ENCODE measurements at places on chromosomes 11 and 22.

GRCh38 chr11:11580012-11580411 lies 41.8 kb downstream of the GALNT18 start:
- no peak for DNase-seq

DNA sequence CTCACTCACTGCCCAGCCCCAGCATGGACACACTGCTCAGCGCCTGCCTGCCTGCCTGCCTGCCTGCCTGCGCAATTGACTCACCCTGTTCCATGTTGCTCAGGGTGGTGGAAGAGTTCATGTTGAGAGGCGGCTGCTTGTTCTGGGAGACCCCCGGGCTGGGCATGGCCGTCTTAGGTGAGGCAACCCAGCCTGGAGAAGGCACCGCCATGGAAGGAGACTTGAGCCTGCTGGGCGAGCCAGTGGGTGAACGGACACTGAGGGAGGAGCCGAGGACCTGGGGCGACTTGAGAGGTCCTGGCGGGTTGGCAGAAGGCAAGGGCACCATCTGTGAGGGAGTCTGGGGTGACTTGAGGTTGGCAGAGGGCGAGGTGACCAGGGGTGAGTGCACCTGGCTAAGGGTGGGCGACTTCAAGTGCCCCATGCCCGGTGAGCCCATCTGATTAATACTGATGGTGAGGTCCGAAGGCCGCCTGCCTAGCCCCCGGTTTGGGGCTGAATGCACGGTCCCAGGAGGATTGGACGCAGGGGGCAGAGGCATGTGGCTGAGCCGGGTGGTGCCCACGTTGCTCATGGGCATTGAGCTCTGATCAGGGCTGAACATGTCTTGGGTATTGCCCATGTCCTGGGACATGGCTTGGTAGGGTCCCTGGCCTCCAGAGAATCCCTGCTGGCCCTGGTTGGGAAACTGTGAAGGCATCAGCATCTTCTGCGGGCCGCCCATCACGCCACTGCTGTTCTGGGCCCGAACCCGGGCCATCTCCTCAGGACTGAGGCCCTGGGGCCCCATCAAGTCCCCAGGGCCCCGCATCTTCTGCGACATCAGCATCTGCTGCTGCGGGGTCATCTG lies 17.1 kb downstream of the CXCR5 start:
- no peak for DNase-seq

DNA sequence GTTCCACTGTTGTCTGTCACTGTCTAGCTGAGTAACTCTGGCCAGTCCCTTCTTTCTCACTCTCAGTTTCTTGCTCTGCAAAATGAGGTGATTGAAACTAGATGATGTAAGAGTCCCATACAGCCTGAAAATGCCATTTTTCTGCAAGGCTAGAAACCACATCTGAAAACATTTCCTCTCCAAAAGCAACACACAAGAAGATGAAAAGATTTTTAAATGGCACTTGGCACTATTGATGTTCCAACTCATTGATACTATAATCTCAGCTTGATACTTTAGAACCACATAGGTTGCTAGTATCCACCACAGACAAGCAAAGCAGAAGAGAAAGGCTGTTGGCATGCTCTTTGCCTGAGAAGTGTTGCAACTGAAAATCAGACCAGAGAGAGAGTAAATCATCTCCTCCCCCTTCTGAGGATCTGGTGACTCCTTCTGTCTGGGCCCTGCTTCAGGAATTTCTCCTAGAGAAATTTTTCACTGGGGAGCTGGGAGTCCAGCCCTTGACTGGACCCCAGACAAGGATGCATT lies 1217.9 kb downstream of the LRRC4C start:
- no peak for DNase-seq

DNA sequence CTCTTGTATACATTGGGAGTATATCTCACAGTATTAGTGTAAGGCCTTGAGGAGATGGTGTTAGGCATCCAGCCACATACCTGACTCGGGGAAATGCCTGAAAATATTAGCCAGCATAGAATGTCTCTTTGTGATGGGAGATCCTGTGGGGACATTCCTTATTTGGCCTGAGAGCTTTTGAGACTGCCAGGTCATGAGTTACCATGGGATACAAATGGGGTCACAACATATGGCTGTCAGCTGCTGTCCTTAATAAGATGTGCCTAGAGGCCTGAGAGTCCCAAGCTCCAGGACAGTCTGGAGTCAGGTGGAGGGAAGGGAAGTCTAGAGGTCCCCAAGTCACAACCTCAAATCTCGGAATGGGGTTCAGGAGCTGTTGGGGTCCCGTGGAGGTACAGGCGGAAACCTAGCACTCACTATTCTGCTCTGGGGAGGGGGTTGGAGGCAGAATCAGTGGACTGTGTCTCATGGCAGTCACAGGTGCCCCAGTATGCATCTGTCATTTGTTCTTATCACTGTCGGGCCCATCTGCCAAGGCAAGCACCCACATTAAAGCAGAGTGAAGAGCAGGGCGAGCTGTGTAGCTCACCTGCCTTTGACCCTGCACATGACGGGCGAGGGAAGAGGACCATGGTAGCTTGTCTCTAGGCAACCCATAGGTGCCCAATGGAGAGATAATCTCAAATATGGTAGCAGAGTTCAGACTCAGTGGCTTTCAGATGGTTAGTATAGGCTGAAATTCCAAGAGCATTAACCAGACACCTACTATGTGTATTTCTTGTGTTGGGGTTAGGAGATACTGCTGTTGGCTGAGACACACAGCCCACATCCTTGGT lies 29.9 kb downstream of the KCNQ1OT1 start:
- no peak for DNase-seq

DNA sequence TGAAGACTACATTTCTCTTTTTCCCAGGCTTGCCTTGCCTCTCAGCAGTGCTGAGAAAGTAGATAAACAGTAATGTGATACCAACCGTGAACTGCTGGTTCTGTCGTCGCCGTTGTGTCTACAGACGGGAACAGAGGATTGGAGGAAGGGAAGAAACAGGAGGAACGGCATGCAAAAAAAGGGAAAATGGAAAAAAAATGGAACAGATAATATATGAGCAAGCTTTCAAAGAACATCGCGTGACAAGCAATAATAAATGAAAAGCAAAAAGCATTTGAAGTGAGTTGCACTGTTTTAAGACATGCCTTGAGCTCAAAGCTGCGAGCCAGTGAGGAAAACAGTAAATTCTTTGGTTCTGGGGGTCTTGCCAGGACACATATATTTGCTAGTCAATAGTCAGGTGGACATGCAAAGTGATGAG lies 305.9 kb downstream of the CADM1 start:
- no peak for DNase-seq

- DNase-seq: no peak
Observed at GRCh38 chr11:46294365-46295309, 17.2 kb downstream of the CREB3L1 start.

DNA sequence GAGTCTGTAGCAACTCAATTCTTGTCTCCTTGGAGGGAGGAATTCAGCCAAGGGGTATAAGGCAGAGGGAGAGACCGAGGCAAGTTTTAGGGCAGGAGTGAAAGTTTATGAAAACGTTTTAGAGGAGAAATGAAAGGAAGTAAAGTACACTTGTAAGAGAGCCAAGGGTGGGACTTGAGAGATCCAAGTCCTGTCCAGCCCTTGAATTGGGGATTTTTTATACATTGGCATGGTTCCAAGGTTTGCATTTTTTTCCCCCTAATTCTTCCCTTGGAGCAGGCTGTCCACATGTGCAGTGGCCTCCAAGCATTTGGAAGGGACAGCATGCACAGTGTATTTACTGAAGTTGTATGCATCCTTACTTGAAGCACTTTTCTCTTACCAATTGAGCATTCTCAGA lies 192.1 kb downstream of the LUZP2 start:
- DNase-seq: no peak

- DNase-seq: no peak
Observed at GRCh38 chr11:105937331-105937730, 84.7 kb downstream of the MSANTD4 start.

DNA sequence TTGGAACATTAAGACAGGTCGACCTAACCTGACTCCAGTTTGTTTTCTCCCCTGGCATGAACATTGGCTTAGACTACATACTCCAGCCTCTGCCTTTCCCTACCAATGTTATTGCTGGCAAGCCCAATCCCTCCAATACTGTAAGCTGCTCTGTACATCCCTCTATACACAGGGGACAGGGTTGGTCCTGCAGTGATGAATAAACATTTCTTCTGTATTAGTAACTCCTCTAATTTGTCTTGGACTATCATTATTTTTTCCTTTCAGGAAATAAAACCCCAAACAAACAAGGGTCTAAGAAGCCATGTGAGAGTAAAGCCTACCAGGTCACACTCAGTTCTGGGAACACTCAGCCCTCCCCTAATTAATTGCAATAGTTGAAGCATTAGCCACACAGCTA lies 35.1 kb upstream of the FJX1 start:
- no peak for DNase-seq

- DNase-seq: no peak
Observed at GRCh38 chr11:14454861-14455632, 44.6 kb downstream of the COPB1 start.

- no peak for DNase-seq
Observed at GRCh38 chr11:76284161-76284560, 77.9 kb upstream of the WNT11 start.

GRCh38 chr11:11567936-11568650 lies 53.7 kb downstream of the GALNT18 start:
- DNase-seq: no peak

DNA sequence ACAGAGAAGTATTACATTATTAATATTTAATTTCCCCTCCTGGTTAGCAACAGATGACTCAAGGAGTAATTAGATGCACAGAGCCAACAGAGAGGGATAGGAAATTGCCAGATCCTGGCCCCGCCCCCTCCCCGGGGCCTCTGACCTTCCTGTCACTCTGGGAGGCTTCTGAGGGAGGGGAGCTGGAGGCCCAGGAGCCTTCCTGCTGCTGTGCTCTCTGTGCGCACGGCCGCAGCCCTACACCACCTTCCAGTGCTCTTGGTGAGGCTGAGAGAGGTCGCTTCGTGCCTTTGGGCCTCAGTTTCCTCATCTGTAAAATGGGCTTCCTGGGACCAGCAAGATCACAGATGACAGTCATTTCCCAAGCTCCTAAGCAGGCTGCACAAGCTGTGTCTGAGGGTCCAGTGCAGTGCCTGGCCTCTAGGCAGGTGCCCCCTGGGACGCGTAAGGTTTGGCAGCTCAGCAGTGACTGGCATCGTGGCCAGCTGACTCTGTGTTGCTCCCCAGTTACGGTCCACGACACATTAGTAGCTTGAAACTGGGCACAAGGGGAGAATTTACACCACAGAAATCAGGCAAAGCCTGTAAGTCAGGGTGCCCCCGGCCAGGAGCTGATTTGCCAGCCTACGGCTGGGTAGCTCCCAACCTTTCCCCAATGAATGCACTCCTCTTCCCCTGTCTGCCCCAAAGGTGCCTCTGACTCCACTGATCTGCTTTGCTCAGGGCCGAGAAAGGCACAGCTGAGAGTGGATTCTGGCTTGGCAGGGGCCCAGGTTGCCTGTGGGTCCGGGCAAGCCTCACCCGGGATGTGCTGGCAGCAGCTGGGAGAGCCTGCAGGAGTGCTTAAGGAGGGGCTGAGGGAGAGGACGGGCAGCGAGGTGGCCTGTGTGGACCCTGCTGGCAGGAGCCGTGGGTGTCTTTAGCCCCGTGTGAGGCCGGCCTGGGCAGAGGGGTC lies 2.3 kb downstream of the ADORA2A start:
- DNase-seq: peak; percentile 53

DNA sequence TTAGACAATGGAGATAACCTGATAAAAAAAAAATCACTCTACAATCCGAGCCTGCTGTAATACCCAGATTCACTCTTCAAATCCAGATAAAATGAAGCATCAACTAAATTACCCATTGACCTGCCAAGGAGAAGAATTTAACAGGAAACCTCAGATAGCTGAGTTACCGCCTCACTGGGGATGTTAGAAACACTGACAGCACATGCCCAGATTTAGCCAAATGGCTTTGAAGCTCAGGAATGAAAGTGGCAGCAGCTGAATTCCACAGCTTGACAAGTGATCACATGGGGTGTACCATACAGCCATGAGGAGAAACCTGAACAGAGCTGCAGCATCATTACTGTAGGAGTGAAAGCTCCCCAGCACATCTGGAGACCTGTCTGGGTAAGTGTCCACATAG lies 807.6 kb downstream of the DLG2 start:
- DNase-seq: no peak

DNA sequence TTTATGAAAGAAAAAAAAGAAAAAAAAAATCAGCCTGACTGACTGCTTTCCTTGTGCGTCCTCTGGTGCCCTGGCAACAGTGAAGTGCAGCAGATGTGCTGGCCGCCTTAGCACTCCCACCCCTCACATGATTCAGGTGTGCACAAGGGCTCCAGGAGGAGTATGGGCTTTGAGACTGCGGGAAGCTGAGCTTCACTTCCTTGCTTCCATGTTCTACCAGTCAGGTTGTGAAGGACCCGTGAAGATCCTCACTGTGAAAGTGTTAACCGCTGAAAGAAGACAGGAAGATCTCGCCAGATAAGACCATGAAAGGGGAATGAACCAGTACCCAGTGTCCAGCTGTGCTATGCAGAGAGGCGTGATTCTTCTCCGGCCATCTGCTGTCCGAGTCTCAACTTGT lies 48.2 kb downstream of the HIRA start:
- DNase-seq: no peak

DNA sequence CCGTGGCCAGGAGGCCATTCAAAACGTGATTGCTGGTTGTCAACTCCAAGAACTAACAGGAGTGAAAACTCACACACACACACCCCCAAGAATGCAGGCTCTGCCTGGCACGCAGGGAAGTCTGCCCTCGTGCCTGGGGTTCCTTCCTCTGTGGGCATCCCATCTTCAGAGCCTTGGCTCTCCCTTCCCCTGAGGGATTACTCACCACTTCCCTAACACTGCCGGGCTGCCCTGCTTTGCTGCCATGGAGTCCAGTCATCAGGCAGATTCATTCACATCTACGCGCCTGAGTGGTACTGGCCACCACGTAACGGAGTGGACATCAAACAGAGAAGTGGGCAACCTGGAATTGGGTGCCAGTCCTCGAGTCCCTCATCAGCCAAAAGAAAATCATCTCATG lies 120.7 kb upstream of the TMEM45B start:
- no peak for DNase-seq

GRCh38 chr22:46556775-46557174 lies 19.4 kb upstream of the CELSR1 start:
- no peak for DNase-seq

GRCh38 chr22:18033204-18033998 lies 9.0 kb upstream of the MICAL3 start:
- no peak for DNase-seq

DNA sequence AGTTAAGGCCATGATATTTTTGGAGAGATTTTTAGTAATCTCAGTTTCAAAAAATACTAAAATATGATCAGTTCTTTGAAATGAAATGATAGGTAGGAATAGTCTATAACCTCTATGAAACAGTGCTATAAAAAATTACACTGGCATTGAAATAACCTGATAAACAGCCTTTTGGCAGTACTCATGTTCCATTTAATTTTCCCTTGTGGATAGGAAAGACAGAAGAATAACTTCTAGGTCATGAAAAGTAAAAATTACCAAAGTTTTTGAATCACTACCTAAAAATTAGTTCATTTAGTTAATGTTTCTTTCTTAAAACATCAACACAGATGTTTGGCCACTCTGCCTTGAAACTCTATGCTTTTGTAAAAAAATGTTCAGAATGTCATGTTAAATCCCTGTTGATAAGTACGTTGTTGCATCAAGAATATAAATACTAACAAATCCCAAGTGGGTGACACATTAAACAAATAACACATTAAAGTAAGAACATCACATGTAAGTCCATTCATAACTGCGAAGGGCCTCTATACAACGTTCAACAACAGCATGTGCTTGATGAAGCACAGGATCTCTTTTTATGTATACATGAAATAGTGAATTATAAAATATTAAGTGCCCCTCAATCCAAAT lies 290.2 kb downstream of the SWAP70 start:
- no peak for DNase-seq

Measured in naive thymus-derived CD4-positive, alpha-beta T cell (primary cell).